Fibroblast of gingiva (primary cell): ENCODE measurements at places on chromosomes 13 and 19.

GRCh38 chr19:56727677-56728076 lies 56.1 kb upstream of the ZNF835 start:
- DNase-seq: no peak

DNA sequence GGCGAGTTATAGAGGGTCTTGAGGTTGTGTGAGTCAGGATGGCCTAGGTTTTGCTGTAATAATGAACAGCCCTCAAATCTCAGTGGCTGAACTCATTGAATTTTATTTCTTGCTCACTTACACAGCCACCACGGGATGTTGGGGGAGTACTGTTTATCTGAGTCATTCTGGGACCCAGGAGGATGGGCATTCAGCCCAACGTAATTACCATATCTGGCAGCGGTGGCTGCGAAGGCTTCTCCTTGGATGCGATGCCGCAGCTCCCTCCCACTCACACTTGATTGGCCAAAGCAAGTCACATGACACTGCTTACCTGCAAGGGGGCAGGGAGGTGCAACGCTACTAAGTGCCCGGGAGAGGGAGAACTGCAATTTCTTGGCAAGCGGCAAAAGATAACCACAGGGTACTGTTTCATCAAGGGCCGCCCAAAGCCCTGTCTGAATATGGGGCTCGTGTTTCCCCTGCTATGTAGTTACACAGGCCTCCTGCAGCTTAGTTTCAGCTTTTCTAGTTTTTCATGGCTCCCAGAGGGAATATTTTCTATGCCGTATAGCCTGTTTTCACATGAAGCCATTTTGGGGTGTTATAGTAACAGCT lies 19.9 kb downstream of the ZSWIM9 start:
- peak; percentile 35 for DNase-seq

GRCh38 chr19:48990400-48990799 lies 2.7 kb downstream of the GYS1 start:
- DNase-seq: no peak

GRCh38 chr13:44232774-44233173 lies 140.8 kb upstream of the SERP2 start:
- no peak for DNase-seq

DNA sequence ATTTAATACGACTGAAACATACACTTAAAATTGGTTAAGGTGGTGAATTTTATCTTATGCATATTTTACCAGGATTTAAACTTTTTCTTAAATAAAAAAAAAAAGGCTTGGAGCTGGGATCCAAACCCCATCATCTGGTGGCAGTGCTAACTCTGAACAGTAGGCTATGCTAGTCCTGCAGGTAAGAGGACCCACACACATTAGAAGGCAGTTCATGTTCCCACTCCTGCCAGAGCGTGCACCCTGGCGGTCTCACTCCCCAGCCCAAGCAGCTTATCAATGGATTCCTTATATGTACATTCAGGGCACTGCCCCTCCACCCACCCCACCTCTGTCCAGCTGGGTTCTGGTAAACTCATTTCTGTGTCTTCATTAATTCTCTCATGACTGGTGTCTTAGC lies 31.3 kb upstream of the CEBPA start:
- DNase-seq: no peak

GRCh38 chr19:13726323-13726722 lies 38.0 kb upstream of the MRI1 start:
- no peak for DNase-seq

GRCh38 chr19:4557971-4558941 lies 1.2 kb downstream of the SEMA6B start:
- DNase-seq: no peak

GRCh38 chr13:33318037-33318436 lies 32.5 kb upstream of the STARD13 start:
- no peak for DNase-seq

DNA sequence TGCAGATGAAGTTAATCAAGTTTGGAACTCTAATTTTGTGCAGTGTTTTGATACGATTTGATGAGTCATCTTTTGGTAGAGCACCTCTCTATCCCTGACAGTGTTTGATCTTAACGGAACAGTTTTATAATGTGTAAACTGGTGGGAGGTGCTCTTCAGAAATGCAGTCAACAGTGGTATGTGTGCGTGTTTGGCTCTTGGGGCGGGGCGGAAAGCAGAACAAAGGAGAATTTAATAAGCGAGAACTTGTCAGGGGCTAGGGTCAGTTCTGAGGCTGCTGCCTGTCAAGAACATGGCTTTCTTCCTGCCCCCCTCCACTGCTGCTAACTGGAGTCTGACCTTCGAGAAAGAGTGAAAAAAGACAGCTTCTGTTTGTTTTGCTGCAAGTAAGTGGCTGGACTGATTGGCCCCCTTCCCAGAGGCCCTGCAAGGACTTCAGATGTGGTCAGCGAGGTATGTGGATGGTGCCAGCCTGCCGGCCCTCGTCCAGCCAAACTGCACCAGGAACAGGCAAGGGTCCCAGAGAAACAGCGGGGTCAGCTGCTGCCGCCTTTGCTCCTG lies 40.8 kb downstream of the BBC3 start:
- DNase-seq: peak; percentile 80

GRCh38 chr19:41376998-41377365 lies 649 bp downstream of the TMEM91 start:
- DNase-seq: no peak

GRCh38 chr19:41386442-41386841 lies 10.1 kb downstream of the TMEM91 start:
- no peak for DNase-seq

- DNase-seq: no peak
Measured at GRCh38 chr13:102901056-102901455, 55.2 kb downstream of the ERCC5 start.

- DNase-seq: peak; percentile 34
Measured at GRCh38 chr13:28494778-28495537, at the start of gene FLT1. Gene FLT1, minus strand, starts transcription at chr13:28495128. Its CDS starts 285 bp downstream, at chr13:28494843.

GRCh38 chr13:32264407-32264806 lies 50.8 kb downstream of the ZAR1L start:
- peak; percentile 8 for DNase-seq

GRCh38 chr13:22455036-22455435 lies 725.7 kb upstream of the SGCG start:
- no peak for DNase-seq

DNA sequence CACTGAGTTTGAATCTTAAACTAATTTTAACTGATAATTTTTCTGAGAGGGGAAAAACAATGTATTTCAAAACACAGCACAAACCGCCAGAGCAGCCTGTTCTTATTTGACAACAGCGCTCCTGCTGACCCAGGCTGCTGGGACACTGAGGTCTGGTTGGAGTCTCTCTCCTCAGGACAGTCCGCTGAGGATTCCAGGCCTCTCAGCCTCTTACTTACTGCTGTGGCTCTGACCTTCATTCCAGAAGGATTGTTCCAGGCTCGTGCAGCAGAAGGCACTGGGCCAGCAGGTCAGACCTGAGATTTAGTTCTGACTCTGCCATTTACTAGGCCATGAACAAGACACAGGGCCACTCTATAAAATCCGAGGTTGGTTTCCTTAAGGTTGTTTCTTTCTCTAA lies 393.6 kb downstream of the TDRD3 start:
- no peak for DNase-seq

DNA sequence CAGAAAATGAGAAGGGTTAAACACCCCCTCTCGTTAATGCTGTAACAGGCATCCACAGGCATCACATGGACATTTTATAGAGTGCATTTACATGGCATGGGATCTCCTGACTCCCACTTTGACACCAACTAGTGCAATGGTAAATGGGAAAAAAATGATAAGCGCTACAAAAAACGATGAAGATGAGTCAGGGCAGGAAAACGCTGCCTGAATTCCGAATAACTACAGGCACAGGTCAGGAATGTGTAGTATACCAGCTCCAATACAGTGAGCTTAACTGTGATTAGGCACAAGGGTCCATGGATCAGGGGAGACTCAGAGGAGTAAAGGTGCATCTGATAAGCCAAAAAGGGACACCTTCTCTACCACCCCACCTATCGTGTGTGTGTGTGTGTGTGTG lies 223.6 kb downstream of the FOXO1 start:
- DNase-seq: no peak

GRCh38 chr13:109747524-109747923 lies 38.9 kb downstream of the IRS2 start:
- no peak for DNase-seq

- no peak for DNase-seq
Measured at GRCh38 chr19:14113762-14114414, 3.7 kb downstream of the PRKACA start.

- no peak for DNase-seq
Measured at GRCh38 chr19:10374931-10375330, 5.4 kb downstream of the TYK2 start.

DNA sequence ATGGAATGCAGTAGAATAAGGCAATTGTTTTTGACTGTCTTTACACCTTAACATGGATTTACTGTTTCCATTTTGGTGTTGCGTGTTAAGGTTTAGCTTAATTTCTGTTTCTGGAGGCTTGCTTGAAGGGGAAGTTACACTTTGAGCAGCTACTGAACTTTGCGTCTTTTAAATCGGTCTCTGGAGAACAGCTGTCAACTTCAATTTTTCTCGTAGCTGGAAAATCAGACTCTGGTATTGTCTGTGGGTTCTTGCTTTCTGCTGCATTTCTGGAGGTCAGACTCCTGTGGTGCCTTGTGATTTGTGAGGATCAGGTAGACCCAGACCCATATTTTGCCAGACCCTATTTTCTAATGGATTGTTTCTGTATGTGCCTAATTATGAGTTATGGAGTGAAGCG lies 146.7 kb downstream of the ATP8A2 start:
- no peak for DNase-seq

DNA sequence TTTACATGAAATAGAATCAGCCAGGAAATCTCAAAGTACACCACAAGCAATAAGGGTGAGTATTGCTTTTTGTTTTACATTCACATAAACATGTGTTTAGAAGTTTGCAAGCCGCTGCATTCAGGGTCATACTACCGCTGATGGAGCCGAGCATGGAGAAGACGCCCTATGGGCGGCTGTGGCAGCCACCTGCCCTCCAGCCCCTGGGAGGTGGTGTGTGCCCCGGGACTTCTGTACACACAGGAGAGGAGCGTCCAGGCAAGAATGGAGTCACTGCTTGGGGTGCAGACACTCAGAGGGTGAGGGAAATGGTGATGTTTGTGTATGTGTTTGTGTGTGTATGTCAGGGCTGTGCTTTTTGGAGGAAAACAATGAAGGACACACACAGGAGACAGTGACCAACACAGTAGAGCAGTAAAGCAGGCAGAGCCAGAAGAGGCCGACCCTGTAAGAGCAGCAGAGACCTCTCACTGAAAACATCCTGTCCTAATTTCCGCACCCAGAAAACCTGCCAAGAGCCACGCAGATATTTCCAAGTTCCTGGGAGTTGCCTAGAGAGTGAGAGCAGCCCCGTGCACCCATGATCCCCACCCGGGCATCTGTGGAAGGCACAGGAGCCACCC lies 108.1 kb upstream of the GJB6 start:
- no peak for DNase-seq

- DNase-seq: no peak
Measured at GRCh38 chr13:104701591-104701990, 1635.4 kb upstream of the SLC10A2 start.
